AG10803 (cell line): ENCODE measurements at places on chromosomes 13 and 19.

DNA sequence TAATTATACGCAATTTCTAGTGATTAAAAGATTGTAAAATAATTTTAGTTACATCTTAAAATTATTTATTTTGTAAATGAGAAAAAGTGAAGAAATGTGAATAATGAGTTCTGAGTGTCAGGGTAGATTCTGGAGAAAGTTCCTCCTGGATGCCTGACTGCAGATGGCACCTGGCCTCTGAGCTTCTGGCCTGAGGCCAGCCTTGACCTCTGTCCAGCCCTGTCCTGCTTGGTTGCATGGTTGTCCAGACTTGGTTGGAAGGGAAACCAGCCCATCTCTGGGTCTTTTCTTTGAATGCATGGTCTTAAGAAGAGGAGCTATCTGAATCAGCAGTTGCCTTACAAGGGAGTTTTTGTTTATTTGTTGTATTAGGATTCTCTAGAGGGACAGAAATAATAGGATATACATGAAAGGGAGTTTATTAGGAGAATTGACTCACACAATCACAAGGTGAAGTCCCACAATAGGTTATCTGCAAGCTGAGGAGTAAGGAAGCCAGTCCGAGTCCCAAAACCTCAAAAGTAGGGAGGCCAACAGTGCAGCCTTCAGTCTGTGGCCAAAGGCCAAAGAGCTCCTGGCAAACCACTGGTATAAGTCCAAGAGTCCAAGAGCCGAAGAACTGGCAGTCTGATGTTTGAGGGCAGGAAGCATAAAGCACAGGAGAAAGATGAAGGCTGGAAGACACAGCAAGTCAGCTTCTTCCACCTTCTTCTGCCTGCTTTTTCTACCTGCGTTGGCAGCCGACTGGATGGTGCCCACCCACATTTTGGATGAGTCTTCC, 385.8 kb downstream of the ZNF536 start:
- no peak for DNase-seq

DNA sequence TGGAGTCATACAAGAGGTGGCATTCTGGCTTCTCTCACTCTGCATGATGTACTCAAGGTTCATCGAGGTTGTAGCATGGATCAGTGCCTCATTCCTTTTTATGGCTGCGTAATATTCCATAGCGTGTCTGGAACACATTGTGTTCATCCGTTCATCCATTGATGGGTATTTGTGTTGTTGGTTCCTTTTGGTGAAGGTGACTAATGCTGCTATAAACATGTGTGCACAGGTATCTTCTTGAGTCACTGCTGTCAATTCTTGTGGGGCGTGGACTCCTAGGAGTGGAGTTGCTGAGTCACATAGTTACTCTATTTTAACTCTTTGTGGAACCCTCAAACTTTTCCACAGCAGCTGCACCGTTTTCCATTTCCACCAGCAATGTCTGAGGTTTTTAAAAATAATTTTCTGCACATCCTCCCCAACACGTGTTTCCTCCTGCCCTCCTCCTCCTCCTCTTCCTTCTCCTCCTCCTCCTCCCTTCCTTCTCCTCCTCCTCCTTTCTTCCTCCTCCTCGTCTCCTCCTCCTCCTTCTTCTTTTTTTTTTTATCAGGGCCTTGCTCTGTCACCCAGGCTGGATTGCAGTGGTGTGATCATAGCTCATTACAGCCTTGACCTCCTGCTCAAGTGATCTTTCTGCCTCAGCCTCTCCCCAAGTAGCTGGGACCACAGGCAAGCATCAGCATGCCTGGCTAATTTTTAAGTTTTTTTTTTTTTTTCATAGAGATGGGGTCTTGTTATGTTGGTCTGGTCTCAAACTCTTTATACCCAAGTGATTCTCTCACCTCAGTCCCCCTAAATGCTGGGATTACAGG, 2.0 kb upstream of the TMEM221 start:
- DNase-seq = no peak

DNA sequence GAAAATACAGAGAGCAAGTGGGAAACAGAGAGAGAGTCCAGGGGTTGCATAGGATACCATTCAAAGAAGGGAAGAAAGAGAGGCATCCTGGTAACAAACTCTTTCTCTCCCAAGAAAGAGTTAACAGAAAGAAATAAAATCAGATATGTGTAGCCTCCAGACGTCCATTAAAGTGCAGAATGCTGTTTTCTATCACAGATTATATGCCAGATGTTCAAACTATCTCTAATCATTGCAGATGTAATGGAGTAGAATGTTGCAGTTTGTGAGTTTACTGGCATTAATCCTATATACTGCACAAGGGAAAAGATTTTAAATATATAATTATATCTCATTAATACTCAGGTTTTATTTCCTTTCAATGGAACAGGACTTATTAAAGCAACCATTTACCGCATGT, 369.4 kb downstream of the ZNF536 start:
- DNase-seq = no peak

DNA sequence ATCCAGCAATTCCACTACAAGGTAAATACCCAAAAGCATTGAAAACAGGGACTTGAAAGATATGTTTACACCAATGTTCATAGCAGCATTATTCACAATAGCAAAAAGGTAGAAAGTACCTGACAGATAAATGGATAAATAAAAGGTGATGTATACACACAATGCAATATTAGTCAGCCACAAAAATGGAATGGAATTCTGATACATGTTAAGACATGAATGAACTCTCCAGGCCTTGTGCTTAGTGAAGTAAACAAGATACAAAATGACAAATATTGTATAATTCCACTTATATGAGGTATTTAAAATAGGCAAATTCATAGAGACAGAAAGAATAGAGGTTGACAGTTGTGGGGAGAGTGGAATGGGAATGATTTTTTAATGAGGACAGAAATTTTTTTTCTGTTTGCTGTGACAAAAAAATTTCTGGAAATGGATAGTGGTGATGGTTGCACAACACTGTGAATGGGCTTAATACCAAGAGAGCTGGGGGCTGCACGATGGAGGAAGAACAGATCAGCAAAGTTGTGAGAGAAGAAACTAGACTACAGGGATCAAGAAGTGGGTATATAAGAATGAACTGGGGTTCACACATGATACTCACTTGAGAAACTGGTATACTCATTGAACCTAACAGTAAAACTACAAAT, 137.2 kb downstream of the MZT1 start:
- DNase-seq = no peak

- no peak for DNase-seq
Observed at GRCh38 chr19:862581-863314, 3.3 kb downstream of the CFD start.

DNA sequence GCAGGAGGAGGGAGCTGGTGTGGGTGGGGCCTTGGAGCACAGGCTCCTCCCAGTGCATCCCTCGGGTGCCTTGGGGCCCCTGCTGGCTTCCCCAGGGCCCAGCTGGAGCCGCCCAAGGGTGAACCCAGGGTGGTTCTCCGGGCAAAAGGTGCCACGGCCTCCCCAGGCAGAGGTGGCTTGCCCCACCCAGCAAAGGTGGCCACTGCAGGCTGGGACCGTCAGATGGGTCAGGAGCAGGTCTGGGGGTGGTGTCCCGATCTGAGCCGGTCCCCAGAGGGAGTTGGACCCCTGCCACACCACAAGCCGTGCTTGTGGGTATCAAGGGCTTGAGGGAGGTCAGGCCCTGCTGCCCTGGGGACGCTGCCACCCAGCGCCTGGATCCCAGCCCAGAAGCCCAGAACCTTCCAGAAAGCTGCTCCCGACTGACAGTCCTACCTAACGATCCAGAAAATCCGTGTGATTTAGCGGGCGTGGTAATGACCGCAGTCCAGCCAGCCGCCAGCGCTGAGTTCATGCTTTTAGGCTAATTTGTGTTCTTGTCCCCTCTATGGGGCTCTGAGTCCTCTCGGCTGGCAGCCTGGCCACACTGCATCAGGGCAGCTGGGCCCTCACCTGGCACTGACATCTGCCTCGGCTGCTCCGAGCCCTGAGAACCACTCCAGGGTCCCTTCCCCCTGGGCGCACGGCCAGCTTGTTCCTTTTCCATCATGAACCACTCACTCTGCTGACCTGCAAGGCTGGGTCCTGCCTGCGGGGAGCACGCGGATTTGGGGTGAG, 5.0 kb upstream of the GRIN3B start:
- DNase-seq = no peak

- DNase-seq = peak; percentile 47
Observed at GRCh38 chr13:114161644-114162532, 17.2 kb upstream of the CFAP97D2 start.

DNA sequence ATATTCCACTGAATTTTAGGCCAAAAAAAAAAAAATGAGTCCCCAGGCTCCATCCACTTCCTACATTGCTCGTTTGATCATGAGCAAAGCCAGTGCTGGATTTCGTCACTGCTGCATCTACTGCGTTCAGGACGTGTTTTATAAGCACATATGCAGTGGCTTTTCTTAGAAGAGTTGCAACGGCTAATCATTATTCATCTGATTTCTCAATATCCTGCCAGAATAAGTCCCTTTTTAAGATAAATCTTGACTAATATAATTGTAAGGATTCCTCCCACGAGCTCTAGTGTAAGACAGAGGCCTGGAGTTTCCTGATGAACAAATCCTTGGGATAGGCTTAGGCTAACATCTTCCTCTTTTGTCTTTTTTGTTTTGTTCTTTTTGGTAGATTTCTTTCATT, 19.5 kb downstream of the FAM124A start:
- peak; percentile 26 for DNase-seq

GRCh38 chr19:48836089-48837017, at the start of gene HSD17B14:
Gene HSD17B14 (minus strand): TSS chr19:48836491. CDS start chr19:48836411, 80 bp downstream.
- DNase-seq = peak; percentile 43

DNA sequence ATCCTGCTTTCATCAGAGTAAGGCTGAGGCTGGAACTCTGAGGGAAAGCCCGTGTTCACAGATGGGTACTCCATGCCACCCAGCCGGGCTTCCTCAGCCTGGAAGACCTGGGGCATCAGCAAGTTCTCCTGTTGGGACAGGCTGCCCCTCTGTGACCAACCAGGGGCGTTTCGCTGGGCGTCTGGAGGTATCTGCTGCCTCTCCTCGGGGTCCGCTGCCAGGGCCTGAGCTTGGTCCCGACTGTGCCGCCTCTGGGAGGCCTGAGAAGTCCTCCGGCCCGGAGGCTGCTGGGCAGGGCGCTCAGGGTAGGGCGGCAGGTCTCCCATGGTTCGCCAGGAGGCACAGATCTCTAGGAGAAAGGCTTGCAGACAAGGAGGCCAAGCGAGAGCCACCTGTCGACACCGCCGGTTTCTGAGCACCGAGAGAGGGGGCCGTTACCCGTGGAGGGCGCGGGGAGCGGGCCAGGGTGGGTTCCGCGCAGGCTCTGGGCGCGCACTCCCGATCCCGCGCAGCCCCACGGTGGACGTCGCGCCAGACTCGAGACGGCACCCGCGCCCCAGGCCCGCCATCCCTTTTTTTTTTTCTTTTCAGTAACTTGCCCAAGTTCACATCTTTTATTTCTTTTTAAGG, at the start of gene RSPH6A:
RSPH6A (minus strand) TSS at position 458 of the 630 bp plus-strand sequence; CDS start at position 326, 132 bp downstream.
- no peak for DNase-seq

DNA sequence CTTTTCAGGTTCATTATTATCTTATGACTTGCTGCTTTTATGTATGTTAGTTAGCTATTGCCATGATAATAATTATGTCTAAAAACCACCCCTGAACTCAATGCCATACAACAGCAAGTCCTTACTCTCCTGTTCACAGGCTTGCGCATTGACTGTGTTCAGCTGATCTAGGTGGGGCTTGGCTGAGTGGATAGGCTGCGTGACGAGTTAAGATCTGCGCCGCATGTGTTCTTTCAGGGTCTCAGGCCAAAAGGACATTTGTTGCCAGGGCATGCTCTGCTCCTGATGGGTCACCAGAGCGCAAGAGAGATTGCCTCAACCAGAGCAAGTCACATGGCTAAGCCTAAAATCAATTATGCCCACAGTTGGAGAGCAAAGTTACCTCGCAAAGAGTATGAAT, 859 bp downstream of the ZNF568 start:
- peak; percentile 44 for DNase-seq

GRCh38 chr13:30690282-30691188, 44.8 kb upstream of the ALOX5AP start:
- DNase-seq = peak; percentile 97

GRCh38 chr19:6875218-6875617, 12.2 kb upstream of the ADGRE1 start:
- no peak for DNase-seq
